ENCODE measurements at places on chromosomes 11 and 22.

GRCh38 chr11:67391304-67392182, at the start of gene RAD9A:
Gene RAD9A, plus strand, starts transcription at chr11:67391986. Its CDS starts 59 bp downstream, at chr11:67392045.
- peak; percentile 90 for DNase-seq

DNA sequence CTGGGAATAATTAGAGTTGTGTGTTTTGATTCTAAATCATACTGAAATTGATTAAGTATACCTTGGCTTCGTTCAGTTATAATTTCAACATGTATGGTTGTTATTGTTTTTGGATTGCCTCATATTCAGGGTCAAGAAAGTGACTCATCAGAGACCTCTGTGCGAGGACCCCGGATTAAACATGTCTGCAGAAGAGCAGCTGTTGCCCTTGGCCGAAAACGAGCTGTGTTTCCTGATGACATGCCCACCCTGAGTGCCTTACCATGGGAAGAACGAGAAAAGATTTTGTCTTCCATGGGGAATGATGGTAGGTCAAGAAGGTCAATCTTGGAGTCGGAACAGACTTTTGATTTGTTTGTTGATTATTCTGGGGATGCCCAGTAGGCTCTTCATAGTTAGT, 40.4 kb downstream of the KMT2A start:
- DNase-seq, result no peak

- DNase-seq, result no peak
These were observed 6.6 kb upstream of the CSNK2A3 start for GRCh38 chr11:11359611-11360010.

- no peak for DNase-seq
These were observed 43.4 kb upstream of the MICAL2 start for GRCh38 chr11:12066799-12067508.

- no peak for DNase-seq
These were observed 80.2 kb downstream of the PLEKHA7 start for GRCh38 chr11:16933756-16934603.

Measured in stimulated activated CD4-positive, alpha-beta T cell treated with anti-CD3 and anti-CD28 coated beads, Interleukin-2, amount 100 ng/mL, for 48 hours (primary cell).